ENCODE measurements at places on chromosomes 1 and 21. TPM values are rescaled to one million over a fixed set of nuclear protein-coding genes. Genes with fewer than 3 reads are reported as not detected.

DNA sequence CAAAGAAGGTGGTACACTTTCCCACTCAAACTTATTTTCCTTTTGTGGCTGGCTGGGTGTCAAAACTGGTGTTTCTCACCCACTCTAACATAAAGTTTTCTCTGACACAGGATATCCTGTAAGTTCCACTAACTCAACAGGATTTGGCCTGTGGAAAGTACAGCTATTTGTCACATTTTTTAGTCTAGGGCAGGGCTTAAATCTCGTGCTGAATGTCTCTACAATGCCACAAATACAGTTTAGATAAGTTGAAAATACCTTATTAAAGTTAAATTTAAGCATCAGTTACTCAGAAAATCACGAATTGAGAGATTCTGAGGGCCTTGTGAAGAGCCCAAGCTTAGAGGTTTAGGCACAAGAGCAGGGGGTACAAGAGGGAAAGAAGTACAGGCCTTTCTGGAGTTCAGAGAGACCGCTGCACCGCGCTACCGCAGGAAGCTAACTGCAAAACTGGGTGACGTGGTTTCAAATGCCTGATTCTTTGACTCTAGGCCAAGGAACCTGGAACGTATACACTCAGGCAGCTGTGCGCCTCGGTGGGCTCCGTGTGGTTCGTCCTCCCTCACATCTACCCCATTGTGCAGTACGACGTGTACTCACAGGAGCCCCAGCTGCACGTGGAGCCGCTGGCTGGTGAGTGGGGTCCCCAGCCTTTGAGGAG lies 23.4 kb upstream of the PWP2 start:
- H3K27ac ChIP-seq = peak overlapping the region; percentile 14
- H3K27me3 ChIP-seq = no peaks in the 10 kb centered on the region
- H3K4me1 ChIP-seq = no peaks in the 10 kb centered on the region
- no peak for DNase-seq
- no peak overlapping the region for H3K4me3 ChIP-seq
- peaks cover 73% of the 10 kb centered on the region for H3K36me3 ChIP-seq

DNA sequence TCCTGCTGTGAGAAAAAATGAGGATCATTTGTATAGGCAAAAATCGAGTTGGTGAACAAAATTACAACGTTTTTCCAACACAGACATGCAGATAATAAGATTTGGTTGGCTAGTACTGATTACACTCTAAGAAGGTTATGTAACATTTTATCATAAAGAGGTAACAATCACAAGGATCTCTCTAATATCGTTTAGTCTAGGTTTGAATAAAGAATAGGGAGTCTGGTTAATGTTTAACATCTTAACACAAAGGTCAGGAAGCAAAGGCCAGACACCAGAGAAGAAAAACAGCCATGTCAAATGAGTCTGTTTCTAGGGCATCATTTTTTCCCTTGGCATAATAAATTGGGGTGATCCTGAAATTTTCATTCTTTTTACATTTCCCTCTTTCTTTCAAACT lies 207.4 kb upstream of the CHRM3 start:
- no peak overlapping the region for H3K4me3 ChIP-seq
- no peak for DNase-seq
- no peaks in the 10 kb centered on the region for H3K36me3 ChIP-seq
- no peaks in the 10 kb centered on the region for H3K4me1 ChIP-seq
- no peak overlapping the region for H3K27ac ChIP-seq

Gene TCP10L
- 0.72 TPM for total RNA-seq

DNA sequence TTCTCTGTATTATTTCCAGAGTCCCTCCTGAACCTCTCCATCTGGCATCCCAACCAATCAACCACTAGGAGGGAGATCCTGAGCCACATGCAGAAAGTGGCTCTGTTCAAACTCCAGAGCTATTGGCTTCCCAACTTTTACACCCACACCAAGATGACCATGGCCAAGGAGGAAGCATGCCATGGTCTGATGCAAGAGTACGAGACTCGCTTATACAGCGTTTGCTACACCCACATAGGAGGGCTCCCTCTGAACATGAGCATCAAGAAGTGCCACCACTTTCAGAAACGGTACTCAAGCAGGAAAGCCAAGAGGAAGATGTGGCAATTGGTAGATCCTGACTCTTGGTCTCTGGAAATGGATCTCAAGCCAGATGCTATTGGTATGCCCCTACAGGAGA lies 23.6 kb downstream of the RGSL1 start:
- H3K4me1 ChIP-seq = no peaks in the 10 kb centered on the region
- no peaks in the 10 kb centered on the region for H3K27me3 ChIP-seq
- H3K4me3 ChIP-seq = no peak overlapping the region
- H3K27ac ChIP-seq = no peak overlapping the region
- DNase-seq = no peak
- H3K36me3 ChIP-seq = no peaks in the 10 kb centered on the region

DNA sequence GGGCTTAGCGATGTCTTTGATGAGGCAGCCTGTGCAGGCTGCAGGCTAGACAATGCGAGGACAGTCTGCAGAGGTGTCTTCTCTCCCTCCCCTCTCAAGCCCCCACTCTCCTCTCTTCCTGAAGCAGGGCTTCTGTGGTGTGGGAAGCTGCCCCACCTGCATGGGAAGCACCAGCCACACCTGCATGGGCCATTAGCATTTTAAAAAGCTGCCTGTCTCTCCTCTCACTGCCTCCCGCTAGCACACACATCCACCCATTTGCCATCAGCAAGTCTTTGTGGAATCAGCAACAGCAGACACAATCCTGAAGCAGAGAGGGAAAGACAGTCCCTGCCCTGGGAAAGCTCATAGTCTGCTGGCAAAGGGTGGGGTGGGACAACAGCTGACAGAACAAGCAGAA lies 53.1 kb downstream of the NAV1 start:
- DNase-seq = no peak
- H3K27me3 ChIP-seq = no peaks in the 10 kb centered on the region
- H3K4me3 ChIP-seq = no peak overlapping the region

Gene CRP
- not detected for total RNA-seq

DNA sequence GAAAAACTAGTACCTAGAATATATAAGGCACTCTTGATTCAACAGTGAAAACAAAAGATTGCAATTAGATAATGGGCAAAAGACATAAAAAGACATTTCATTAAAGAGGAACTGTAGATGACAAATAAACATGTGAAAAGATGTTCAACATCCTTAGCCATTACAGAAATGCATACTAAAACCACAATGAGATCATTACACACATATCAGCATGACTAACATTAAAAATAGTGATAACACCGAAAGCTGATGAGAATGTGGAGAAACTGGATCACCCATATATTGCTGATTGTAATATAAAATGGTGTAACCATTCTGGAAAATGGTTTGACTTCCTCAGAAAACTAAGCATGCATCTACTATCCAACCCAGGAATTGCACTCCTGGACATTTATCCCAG lies 340.3 kb downstream of the SEC16B start:
- H3K27ac ChIP-seq = no peak overlapping the region
- H3K4me1 ChIP-seq = no peaks in the 10 kb centered on the region
- DNase-seq = no peak
- H3K27me3 ChIP-seq = no peaks in the 10 kb centered on the region
- H3K36me3 ChIP-seq = no peaks in the 10 kb centered on the region
- no peak overlapping the region for H3K4me3 ChIP-seq

- DNase-seq = peak; percentile 38
- no peaks in the 10 kb centered on the region for H3K4me1 ChIP-seq
These were observed 59.9 kb upstream of the CNTN2 start for GRCh38 chr1:204983136-204983535.

Gene CELA2B
- total RNA-seq = not detected

DNA sequence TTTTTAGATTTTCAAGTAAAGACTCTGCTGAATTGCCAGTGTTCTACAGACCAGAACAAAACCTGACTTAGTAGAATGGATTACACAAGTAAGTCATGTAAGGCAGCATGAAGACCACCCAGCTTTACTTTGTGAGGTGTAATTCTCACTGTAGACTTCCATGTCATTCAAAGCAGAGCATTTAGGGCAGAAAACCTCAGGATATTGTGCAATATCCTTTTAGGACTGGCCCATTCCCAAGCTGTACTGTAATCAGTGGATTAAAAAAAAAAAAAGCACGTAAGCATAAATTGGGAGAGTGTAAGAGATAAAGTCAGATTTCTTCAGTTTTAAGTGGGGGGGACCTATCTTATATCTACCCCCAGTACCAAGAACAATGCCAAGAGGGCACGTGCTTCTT lies 380.5 kb upstream of the PRMT6 start:
- H3K4me3 ChIP-seq = no peak overlapping the region
- no peaks in the 10 kb centered on the region for H3K27me3 ChIP-seq
- DNase-seq = no peak
- H3K27ac ChIP-seq = no peak overlapping the region

DNA sequence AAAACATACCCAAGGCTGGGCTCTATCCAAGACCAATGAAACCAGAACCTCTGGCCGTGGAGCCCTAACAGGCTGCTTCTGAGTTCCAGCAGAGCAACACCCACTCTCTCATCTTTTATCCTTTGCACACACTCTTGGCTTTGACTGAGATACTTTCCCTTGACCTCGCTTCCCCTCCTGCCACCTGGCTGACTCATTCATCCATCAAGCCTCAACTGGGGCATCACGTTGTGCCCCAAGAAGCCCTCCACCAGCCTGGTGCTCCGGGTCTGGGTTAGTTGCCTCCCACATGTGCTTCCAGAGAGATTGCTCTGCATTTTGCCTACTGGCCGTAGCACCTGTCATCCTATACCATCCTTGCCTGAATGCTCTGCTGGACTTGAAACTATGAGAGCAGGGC lies 34.5 kb upstream of the SERBP1 start:
- H3K4me1 ChIP-seq = peaks cover 9% of the 10 kb centered on the region
- no peaks in the 10 kb centered on the region for H3K27me3 ChIP-seq
- no peak for DNase-seq
- H3K36me3 ChIP-seq = no peaks in the 10 kb centered on the region
- H3K4me3 ChIP-seq = no peak overlapping the region

Gene LRRIQ3
- 0.59 TPM for total RNA-seq

DNA sequence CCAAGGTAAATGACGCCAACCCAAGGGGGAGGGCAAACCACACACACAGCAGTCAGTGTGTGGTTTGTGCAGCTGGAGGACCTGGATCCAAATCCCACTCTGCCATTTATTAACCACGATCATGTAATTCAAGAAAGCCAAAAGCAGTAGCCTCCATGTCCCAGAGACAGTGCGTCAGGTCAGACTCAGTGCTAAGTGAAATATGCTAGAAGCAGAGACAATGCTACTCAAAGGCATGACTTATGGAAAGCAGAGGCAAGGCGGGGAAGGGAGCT lies 13.6 kb downstream of the TTC39A start:
- peaks cover 14% of the 10 kb centered on the region for H3K4me1 ChIP-seq
- no peak for DNase-seq
- no peaks in the 10 kb centered on the region for H3K36me3 ChIP-seq
- H3K27me3 ChIP-seq = no peaks in the 10 kb centered on the region
- no peak overlapping the region for H3K27ac ChIP-seq

DNA sequence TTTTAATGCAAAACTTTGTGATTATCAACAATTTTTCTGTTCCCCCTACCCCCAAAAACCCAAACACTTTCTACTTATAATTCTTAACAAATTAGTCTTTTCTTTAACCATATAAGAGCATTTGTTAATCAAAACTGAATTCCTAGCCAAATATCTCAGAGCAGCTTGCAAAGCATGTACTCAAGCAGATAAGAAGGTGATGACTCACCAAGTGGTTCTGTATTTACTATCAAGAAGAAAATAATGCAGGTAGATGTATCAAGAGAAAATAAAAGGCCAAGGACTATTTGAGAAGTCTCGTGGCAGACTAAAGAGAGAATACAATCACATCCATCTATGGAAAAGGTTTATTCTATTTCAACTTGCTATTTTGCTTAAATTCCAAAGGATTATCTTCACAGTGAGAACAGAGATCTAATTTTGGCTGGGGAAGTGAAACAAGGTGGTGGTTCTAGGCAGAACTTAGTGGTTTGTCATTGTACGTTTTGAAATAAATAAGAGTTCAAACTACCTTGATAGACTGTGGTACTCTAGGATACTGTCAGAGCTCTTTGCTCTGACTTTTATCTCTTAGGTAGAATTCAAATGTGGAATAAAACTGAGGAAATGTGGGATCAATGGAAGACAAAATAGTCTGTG lies 94.7 kb upstream of the NRIP1 start:
- H3K27ac ChIP-seq = no peak overlapping the region
- no peaks in the 10 kb centered on the region for H3K4me1 ChIP-seq
- no peaks in the 10 kb centered on the region for H3K27me3 ChIP-seq

- H3K27me3 ChIP-seq = peaks cover 4% of the 10 kb centered on the region
- no peaks in the 10 kb centered on the region for H3K36me3 ChIP-seq
- no peaks in the 10 kb centered on the region for H3K4me1 ChIP-seq
- no peak overlapping the region for H3K27ac ChIP-seq
These were observed 3.6 kb downstream of the REN start for GRCh38 chr1:204162494-204163074.

DNA sequence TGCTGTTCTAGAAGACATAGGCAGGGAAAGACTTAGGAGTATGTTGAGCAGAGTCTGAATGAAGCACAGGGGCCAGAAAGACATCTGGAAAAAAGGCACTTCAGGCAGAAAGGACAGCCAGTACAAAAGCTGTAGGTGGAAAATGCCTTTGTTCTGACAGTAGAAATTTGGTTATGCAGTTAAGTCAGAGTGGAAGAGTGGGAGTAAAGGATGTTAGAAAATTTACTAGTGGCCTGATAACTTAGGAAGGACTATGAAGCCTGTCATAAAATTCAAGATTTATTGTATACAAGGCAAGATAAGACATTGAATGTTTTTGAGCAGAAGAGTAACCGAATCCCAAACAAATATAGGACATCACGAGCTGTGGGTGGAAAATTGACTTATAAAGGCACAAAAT lies 987.9 kb downstream of the PLA2G4A start:
- H3K36me3 ChIP-seq = no peaks in the 10 kb centered on the region
- H3K4me3 ChIP-seq = no peak overlapping the region
- H3K4me1 ChIP-seq = no peaks in the 10 kb centered on the region

- no peak overlapping the region for H3K4me3 ChIP-seq
- peaks cover 7% of the 10 kb centered on the region for H3K4me1 ChIP-seq
- no peaks in the 10 kb centered on the region for H3K27me3 ChIP-seq
- no peaks in the 10 kb centered on the region for H3K36me3 ChIP-seq
- no peak for DNase-seq
These were observed 98.6 kb upstream of the LPGAT1 start for GRCh38 chr1:211928993-211929637.

All from osteoblast (primary cell).